IPS DF 6.9 (cell line): ENCODE measurements at places on chromosomes 12 and 14.

- H3K27ac ChIP-seq = no peak overlapping the region
- no peak for DNase-seq
- no peaks in the 10 kb centered on the region for H3K4me1 ChIP-seq
- H3K4me3 ChIP-seq = no peak overlapping the region
Measured at GRCh38 chr12:107512391-107512790, 173.2 kb upstream of the PWP1 start.

DNA sequence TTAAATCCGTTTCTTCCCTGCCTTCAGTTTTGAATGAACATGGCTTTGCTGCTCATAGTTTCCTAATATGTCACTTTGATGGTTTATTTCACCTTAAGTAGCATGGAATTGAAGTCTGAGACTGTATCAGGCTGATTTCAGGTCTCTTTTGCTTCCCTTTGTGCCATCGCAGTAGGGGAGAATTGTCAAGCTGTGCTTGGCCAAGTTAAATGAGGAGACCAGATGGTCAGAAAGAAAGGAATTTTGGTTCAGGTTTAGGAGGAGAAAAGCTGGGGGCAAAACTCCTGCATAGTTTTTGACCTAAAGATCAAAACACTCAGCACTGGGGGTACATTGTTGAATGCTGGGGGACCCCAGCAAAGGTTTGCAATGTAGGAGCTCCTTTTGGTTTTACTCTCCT lies 398.4 kb downstream of the NUAK1 start:
- H3K36me3 ChIP-seq = no peaks in the 10 kb centered on the region
- H3K4me1 ChIP-seq = peaks cover 4% of the 10 kb centered on the region; the same call in 1 of the 2 replicates
- no peaks in the 10 kb centered on the region; the same call in 1 of the 2 replicates for H3K27me3 ChIP-seq
- H3K4me3 ChIP-seq = no peak overlapping the region
- H3K27ac ChIP-seq = no peak overlapping the region

GRCh38 chr14:20440882-20441281 lies 4.9 kb upstream of the KLHL33 start:
- H3K27me3 ChIP-seq = no peaks in the 10 kb centered on the region
- DNase-seq = no peak
- no peaks in the 10 kb centered on the region; the same call in 1 of the 2 replicates for H3K4me1 ChIP-seq
- no peak overlapping the region for H3K27ac ChIP-seq
- peaks cover 4% of the 10 kb centered on the region; the same call in 1 of the 2 replicates for H3K36me3 ChIP-seq

DNA sequence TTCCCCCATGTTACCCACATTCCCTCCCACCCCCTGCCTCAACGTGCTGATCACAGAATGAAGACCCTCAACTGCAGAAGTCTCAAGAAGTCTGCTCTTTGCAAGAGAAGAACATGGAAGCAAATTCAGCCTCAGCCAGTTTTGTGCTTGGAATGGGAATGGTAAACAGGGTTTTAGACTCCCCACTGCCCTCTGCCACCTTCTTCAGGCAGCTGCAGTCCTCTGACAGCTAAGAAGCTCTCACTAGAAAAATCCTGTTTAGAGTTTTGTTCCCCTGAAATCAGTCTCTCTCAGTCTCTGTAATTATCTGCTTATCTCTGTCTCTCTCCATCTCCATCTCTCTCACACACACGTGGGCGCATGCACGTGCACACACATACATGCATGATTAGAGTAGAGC lies 85.4 kb downstream of the CRACR2A start:
- no peak overlapping the region for H3K4me3 ChIP-seq
- H3K4me1 ChIP-seq = no peaks in the 10 kb centered on the region
- no peaks in the 10 kb centered on the region for H3K36me3 ChIP-seq
- no peak for DNase-seq
- no peak overlapping the region for H3K27ac ChIP-seq
- H3K27me3 ChIP-seq = no peaks in the 10 kb centered on the region

GRCh38 chr12:52952076-52952801 lies 3.3 kb downstream of the KRT18 start:
- H3K4me3 ChIP-seq = no peak overlapping the region
- no peak for DNase-seq
- H3K36me3 ChIP-seq = peaks cover 27% of the 10 kb centered on the region; the same call in 1 of the 2 replicates
- no peak overlapping the region for H3K27ac ChIP-seq
- peaks cover 3% of the 10 kb centered on the region; the same call in 1 of the 2 replicates for H3K4me1 ChIP-seq
- no peaks in the 10 kb centered on the region for H3K27me3 ChIP-seq

- H3K36me3 ChIP-seq = no peaks in the 10 kb centered on the region
- DNase-seq = no peak
Measured at GRCh38 chr12:87960566-87960965, 68.6 kb downstream of the C12orf50 start.

GRCh38 chr14:33393231-33393894 lies 454.7 kb downstream of the NPAS3 start:
- H3K36me3 ChIP-seq = no peaks in the 10 kb centered on the region
- no peak for DNase-seq
- no peak overlapping the region for H3K27ac ChIP-seq
- no peaks in the 10 kb centered on the region for H3K27me3 ChIP-seq

- DNase-seq = no peak
- no peak overlapping the region for H3K4me3 ChIP-seq
- H3K36me3 ChIP-seq = no peaks in the 10 kb centered on the region
- H3K27me3 ChIP-seq = no peaks in the 10 kb centered on the region
- no peaks in the 10 kb centered on the region for H3K4me1 ChIP-seq
- H3K27ac ChIP-seq = no peak overlapping the region
Measured at GRCh38 chr14:105944632-105945610, 418.5 kb downstream of the TMEM121 start.

- no peaks in the 10 kb centered on the region for H3K27me3 ChIP-seq
- H3K4me1 ChIP-seq = peaks cover 1% of the 10 kb centered on the region; the same call in 1 of the 2 replicates
- H3K4me3 ChIP-seq = no peak overlapping the region
- no peak overlapping the region for H3K27ac ChIP-seq
Measured at GRCh38 chr14:104885031-104885972, 20.2 kb downstream of the CEP170B start.

GRCh38 chr12:113855998-113856397 lies 110.1 kb downstream of the RBM19 start:
- peaks cover 2% of the 10 kb centered on the region for H3K36me3 ChIP-seq
- H3K4me3 ChIP-seq = no peak overlapping the region
- DNase-seq = no peak
- H3K27me3 ChIP-seq = no peaks in the 10 kb centered on the region
- H3K4me1 ChIP-seq = peaks cover 3% of the 10 kb centered on the region; the same call in 1 of the 2 replicates

- DNase-seq = no peak
- H3K36me3 ChIP-seq = peaks cover 6% of the 10 kb centered on the region
- H3K27ac ChIP-seq = no peak overlapping the region
- peaks cover 2% of the 10 kb centered on the region; the same call in 1 of the 2 replicates for H3K4me1 ChIP-seq
Measured at GRCh38 chr14:60720391-60720790, 3.8 kb downstream of the SIX4 start.

GRCh38 chr14:52840877-52841276 lies 49.5 kb upstream of the GNPNAT1 start:
- no peak overlapping the region for H3K4me3 ChIP-seq
- no peaks in the 10 kb centered on the region for H3K27me3 ChIP-seq
- no peaks in the 10 kb centered on the region; the same call in 1 of the 2 replicates for H3K4me1 ChIP-seq
- no peak overlapping the region for H3K27ac ChIP-seq
- no peaks in the 10 kb centered on the region for H3K36me3 ChIP-seq
- DNase-seq = no peak

GRCh38 chr12:51721282-51721940 lies 127.1 kb downstream of the FIGNL2 start:
- no peaks in the 10 kb centered on the region for H3K27me3 ChIP-seq
- no peak overlapping the region for H3K27ac ChIP-seq
- no peaks in the 10 kb centered on the region for H3K36me3 ChIP-seq
- peak; percentile 22 for DNase-seq
- no peak overlapping the region for H3K4me3 ChIP-seq
- H3K4me1 ChIP-seq = no peaks in the 10 kb centered on the region

GRCh38 chr14:56150645-56151345 lies 32.6 kb downstream of the PELI2 start:
- H3K4me1 ChIP-seq = peaks cover 6% of the 10 kb centered on the region
- H3K27me3 ChIP-seq = no peaks in the 10 kb centered on the region
- DNase-seq = no peak
- no peak overlapping the region for H3K4me3 ChIP-seq
- no peak overlapping the region for H3K27ac ChIP-seq

DNA sequence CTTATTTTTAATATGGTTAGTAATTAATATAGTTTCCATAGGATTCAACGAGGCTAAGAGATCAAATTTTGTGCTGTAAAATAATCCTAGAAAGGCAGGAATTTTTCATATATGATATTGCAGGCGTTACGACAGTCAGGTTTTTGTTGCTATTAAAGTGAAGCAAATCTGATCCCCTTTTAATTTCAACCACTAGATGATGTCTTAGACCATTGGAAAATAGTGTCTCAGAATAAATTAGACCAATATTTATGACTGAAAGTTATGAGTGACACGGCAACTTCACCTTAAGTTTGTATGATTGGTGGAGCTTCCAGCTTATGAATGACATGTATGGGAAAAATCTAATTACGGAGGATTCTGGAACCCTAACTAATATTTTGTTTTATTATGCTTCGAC lies 2.5 kb downstream of the TPH2 start:
- H3K4me1 ChIP-seq = peaks cover 5% of the 10 kb centered on the region; the same call in 1 of the 2 replicates
- no peak for DNase-seq
- H3K27ac ChIP-seq = no peak overlapping the region
- no peaks in the 10 kb centered on the region for H3K36me3 ChIP-seq

DNA sequence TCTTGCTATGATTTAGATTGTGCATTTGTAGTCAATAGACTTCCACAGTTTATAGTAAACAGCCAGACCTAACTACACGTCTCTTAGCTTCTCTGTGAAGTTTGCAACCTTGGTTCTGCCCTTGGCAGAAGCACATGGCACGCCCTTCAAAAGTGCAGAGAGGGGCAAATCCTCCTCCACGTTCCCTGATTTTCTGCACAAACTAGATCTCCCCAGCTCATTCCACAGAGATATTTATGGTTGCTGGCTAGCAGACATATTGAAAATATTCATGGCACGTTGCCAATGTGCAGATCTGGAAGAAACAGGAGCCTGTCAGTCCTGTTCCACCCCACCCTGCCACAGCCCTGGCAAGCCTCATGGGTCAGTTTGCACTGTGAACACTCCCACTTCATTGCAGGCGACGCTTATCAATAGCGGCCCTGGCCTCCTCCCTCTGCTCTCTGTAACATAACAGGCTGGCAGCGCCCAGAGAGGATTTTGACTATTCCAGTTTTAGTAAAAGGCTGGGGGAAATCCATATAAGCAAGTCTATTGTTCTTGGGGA lies 6.5 kb upstream of the LGALS3 start:
- H3K36me3 ChIP-seq = no peaks in the 10 kb centered on the region
- no peak for DNase-seq
- H3K27ac ChIP-seq = no peak overlapping the region

DNA sequence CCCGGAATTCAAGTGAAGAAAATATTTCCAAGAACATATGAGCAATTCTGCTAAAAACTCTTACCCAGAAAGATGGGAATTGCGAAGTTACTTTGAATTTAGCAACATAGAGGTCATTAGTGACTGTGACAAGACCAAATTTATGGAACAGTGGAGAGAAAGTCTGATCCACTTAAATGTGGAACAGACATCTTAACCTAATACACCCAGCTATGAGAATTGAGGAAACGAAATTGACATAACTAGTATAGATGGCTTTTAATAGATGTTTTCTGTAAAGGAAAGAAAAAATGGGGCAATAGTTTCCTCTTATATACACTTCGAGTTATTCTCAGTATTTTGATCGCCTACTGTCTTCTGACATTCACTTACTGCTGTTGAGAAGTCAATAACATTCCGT lies 4.6 kb downstream of the OVCH1 start:
- no peak for DNase-seq
- no peaks in the 10 kb centered on the region for H3K27me3 ChIP-seq
- H3K27ac ChIP-seq = no peak overlapping the region
- H3K4me3 ChIP-seq = no peak overlapping the region
- no peaks in the 10 kb centered on the region for H3K36me3 ChIP-seq

DNA sequence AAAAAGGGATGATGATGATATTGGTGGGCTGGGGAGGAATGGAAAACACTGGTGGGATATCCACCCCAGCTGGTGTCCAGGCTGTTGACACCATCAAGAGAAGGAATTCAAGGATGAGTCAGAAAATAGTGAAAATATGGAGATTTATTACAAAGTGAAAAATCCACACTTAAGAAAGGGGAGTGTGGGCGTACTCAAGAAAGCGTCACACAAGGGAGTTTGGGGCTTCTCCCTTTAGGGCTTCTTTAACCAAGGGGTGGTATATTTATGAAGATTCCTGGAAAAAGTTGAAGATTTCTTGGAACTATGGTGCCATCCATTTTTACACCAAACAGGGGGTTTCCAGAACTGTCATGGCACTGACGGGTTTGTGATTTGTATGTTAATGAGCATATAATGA lies 63.1 kb upstream of the ARID2 start:
- no peaks in the 10 kb centered on the region for H3K36me3 ChIP-seq
- DNase-seq = no peak
- H3K27me3 ChIP-seq = no peaks in the 10 kb centered on the region
- H3K27ac ChIP-seq = no peak overlapping the region
- H3K4me1 ChIP-seq = no peaks in the 10 kb centered on the region

DNA sequence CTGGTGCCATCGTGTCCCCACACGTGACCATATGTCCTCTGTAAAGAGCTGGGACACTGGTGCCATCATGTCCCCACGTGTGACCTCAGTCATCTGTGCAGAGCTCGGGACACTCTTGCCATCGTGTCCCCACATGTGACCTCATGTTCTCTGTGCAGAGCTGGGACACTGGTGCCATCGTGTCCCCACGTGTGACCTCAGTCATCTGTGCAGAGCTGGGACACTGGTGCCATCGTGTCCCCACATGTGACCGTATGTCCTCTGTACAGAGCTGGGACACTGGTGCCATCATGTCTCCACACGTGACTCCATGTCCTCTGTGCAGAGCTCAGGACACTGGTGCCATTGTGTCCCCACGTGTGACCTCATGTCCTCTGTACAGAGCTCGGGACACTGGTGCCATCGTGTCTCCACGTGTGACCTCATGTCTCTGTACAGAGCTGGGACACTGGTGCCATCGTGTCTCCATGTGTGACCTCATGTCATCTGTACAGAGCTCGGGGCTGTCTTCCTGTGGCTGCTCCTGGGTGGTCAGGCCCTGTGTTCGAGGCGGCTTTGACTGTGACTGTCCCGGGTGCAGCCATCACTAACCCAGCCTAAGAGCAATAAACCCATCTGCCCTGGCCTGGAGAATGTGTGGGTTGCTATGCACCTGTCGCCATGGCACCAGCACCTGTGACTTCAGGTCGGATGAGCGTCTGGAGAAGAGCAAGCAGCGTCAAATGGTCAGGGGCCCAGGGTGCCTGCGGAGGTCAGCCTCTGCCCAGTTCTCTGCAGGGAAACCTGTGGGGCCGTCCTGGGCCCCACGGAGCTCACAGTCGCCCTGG lies 334.4 kb downstream of the ADGRD1 start:
- DNase-seq = no peak
- no peak overlapping the region for H3K27ac ChIP-seq
- H3K36me3 ChIP-seq = no peaks in the 10 kb centered on the region
- no peak overlapping the region for H3K4me3 ChIP-seq
- no peaks in the 10 kb centered on the region for H3K27me3 ChIP-seq

- H3K4me3 ChIP-seq = no peak overlapping the region
- no peaks in the 10 kb centered on the region for H3K27me3 ChIP-seq
- DNase-seq = no peak
- H3K27ac ChIP-seq = no peak overlapping the region
Measured at GRCh38 chr14:88359500-88359899, 26.0 kb upstream of the SPATA7 start.

- H3K36me3 ChIP-seq = no peaks in the 10 kb centered on the region
- no peak overlapping the region for H3K4me3 ChIP-seq
- DNase-seq = no peak
- peaks cover 1% of the 10 kb centered on the region; the same call in 1 of the 2 replicates for H3K4me1 ChIP-seq
- H3K27ac ChIP-seq = no peak overlapping the region
Measured at GRCh38 chr12:75959506-75959905, 72.1 kb downstream of the PHLDA1 start.

- no peaks in the 10 kb centered on the region for H3K27me3 ChIP-seq
- peak overlapping the region; percentile 37; the same call in 1 of the 2 replicates for H3K4me3 ChIP-seq
- no peak overlapping the region for H3K27ac ChIP-seq
- H3K4me1 ChIP-seq = 0 out of 2 replicates have a peak, but pooled peaks cover 1% of the 10 kb centered on the region
- no peak for DNase-seq
- no peaks in the 10 kb centered on the region for H3K36me3 ChIP-seq
Measured at GRCh38 chr14:69726761-69727511, 40.0 kb upstream of the SRSF5 start.
